ENCODE measurements at places on chromosomes 16 and 17.

DNA sequence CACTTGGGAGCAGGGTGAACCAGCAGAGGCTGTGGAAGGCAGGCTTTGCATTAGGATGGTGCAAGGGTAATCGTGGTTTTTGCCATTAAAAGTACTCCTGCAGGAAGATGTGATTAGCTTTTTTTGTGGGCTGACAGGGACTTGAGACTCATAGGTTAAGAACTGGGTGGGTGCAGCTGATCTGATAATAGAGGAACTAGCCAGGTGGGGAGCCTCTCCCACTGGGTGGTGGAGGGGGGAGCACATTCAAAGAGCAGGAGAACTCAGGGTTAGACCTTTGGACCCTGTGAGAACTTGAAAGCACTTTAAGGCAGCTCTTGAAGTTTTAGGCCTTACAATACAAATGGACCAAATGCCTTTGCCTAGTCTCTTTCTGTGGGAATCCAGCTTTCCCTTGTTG, 32.4 kb downstream of the CCL4 start:
- no peak for DNase-seq

DNA sequence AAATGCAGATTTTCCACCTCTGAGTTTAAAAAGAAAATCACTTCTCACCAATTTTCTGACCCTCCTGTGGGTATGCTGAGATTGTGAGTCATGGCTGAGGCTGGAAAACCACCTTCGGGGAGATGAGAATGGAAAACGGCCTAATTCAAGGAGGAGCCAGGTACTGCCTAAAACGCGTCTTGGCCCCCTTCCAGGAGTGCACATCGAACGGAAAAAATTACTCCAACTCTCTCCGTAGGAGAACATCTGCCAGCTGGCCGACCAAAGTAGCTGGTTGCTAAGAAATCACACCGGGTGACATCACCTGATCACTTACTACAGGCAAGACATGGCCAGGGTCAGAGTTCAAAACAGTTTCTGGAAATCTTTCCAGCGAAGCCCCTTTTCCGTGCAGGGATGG, 107.6 kb downstream of the ZNF423 start:
- no peak for DNase-seq

GRCh38 chr16:27029525-27029924, 37.2 kb upstream of the C16orf82 start:
- DNase-seq, result no peak

DNA sequence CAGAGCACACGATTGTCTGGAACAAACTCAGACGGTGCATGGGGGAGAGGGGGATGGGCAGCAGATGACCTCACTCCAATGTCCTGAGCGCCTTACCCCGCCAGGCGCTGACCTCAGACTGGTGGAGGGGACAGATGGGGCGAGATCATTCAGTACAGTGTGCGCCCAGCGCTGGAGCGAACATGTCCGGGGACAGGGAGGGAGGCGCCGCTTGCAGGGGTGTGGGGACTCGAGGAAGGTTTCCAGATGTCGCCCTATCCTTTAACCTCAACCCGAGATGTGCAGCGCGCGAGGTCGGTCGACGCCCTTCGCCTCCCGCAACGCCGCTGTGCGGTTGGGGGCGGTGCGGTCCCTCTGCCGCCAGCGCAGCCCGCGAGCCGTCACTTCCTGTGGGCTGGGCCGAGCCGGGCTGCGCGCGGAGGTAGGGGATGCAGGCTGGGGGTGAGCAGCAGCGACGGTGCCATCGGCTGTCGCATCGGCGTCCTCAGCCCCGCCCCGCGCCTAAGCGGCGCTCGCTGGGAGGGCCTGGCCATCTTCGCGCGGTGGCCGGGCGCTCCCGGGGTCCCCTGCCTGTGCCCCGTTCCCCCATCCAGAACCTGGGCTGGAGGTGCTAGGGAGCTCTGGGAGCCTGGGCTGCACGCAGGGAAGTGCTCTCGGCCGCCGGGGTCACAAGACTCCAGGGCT, 5.3 kb upstream of the CDR2L start:
- DNase-seq, result peak; percentile 93

GRCh38 chr17:11898526-11899235, 98.6 kb downstream of the ZNF18 start:
- DNase-seq, result no peak

DNA sequence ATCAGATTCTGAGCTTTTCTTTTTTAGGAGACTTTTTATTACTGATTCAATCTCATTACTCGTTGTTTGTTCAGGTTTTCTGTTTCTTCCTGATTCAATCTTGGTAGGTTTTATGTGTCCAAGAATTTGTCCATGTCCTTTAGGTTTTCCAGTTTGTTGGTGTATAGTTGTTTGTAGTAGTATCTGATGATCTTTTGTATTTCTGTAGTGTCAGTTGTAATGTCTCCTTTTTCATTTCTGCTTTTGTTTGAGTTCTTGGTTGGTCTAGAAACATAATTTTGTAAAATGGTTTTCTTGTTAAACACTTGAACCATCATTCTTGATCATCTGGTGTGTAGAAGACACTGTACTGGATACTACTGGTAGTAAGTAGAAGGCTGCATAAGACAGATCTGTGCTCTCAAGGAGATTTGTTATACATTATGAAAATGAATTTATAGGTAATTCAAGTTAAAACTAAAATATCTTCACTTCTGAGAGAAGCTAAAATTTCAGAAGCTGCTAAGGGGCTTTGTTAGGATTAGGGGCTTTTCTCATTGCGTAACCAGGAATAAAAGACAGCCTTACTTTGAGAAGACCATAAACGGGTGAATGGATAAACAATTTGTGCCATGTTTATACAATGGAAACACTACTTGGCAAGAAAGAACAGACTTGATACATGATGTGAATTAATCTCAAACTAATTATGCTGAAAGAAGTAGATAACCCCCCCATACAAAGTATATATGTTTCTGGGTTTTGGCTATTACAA, 44.0 kb downstream of the NSRP1 start:
- DNase-seq, result no peak

DNA sequence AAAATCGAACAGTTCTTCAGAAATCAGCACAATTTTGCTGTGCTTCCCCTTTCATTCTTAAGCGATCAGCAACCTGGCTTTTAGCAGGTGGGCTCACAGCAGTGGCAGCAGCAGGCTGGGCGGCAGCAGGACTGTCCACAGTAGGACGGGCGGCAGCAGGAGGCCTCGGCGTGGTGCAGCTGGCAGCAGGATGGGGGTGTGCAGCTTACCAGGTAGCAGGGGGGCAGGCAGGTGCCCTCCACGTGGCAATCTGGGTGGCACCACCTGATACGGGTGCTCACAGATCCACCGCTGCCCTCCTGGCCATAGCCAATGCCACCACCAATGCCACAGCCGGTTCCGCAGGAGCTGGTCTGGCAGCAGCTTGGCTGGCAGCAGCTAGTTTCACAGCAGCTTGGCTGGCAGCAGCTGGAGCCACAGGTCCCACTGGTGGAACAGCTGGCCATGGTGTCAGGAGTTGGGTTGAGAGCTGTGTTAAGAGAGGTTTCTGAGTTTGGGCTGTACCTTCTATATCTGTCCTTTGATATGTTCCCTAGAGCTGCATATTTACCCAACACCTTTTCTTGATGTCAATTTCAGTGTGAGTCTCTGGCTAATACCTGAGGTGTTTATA, at the start of gene KRTAP1-4:
Gene KRTAP1-4 (minus strand): TSS at position 563 of the 613 bp plus-strand sequence. CDS start 117 bp downstream, at position 446.
- DNase-seq, result no peak

- DNase-seq, result no peak
These were observed 36.7 kb downstream of the CMIP start for GRCh38 chr16:81481207-81481821.

DNA sequence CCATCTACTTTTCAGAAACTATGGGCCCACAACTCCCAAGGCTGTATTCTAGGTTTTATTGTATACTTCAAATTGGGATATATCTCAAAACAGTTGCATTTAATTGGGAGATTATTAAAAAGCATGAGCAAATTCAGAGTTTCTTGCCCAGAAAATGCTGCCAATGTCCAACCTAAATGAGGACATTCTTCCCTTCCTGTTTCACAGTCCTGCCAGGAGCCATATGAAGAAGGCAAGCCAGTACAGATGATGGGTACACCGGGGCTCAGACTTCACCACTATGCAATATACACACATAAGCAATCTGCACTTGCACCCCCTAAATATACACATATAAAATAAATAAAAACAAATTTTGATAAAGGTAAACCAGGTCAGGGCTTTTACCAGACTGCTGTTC, 34.0 kb upstream of the CBLN1 start:
- DNase-seq, result no peak

- DNase-seq, result no peak
These were observed 218.0 kb downstream of the C16orf95 start for GRCh38 chr16:87098976-87099720.

DNA sequence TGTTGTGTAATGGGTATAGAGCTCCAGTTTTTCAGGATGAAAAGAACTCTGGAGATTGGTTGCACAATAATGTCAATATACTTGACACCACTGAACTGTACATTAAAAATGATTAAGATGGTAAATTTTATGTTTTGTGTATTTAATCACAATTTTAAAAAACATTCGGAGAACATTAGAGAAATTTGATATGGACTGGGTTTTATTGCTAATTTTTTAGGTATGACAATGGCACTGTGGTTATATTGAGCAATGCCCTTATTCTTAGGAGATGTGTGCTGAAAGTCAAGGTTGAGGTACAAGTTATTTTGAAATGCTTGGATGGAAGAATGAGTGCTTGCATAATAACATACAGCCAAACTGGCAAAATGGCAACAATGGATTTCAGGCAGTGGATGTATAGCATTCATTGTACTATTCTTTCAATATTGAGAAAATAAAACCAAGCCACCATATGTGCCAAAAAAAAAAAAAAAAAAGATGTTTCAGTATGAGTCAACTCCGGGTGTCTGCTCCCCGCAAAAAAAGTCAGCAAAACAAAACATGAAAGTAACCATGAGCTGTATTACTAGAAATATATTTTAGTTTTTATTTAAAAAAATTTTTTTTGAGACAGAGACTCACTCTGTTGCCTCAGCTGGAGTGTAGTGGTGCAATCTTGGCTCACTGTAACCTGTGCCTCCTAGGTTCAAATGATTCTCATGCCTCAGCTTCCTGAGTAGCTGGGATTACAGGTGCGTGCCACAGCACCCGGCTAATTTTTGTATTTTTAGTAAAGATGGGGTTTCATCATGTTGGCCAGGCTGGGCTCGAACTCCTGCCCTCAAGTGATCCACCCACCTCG, 19.8 kb downstream of the HOXB1 start:
- peak; percentile 38 for DNase-seq

GRCh38 chr17:71398025-71398424, 722.8 kb upstream of the SOX9 start:
- no peak for DNase-seq

- no peak for DNase-seq
These were observed 2.2 kb downstream of the RASD1 start for GRCh38 chr17:17493986-17494466.

DNA sequence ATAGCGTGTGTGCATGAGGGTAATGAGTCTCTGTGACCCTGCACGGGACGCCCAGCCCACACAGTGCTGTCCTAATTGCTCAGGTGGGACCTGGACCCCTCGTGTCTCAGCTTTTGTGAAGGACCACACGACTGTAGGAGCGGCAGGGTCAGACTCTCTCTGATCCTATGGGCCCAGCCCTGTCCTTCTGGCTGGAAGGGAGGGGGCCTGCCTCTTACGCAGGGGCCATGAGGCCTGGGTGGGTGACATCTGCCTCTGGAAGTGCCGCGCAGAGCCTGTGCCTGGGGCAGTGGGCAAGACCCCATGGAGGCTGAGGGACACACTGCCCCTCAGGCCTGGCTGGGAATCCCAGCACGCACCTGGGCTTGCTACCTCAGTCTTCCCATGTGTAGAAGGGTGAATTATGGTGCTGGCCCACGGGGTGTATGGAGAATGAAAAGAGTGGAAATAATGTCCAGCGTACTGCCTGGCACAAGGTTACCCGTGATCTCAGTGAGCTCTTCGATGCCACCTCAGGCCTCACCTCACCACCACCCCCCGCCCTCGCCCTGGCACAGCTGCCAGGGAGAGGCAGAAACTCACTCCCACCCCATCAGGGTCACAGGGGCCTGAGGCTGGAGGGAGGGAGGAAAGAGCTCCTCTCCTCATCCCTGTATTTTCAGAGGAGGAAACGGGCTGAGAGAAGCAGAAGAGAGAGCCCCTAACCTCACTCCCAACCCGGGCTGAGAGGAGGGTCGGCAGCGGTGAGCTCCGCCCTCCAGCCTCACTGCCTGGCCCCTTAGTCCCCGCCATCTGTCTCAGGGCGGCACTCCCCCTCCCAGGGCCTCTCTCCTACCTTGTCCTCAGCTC, 27.1 kb upstream of the DBNDD1 start:
- no peak for DNase-seq

- DNase-seq, result no peak
These were observed 114.9 kb upstream of the CDH5 start for GRCh38 chr16:66251476-66252160.

- DNase-seq, result no peak
These were observed 38.9 kb downstream of the ARHGAP17 start for GRCh38 chr16:24976061-24976779.

GRCh38 chr16:87681981-87682570, 79.8 kb downstream of the JPH3 start:
- DNase-seq, result no peak

DNA sequence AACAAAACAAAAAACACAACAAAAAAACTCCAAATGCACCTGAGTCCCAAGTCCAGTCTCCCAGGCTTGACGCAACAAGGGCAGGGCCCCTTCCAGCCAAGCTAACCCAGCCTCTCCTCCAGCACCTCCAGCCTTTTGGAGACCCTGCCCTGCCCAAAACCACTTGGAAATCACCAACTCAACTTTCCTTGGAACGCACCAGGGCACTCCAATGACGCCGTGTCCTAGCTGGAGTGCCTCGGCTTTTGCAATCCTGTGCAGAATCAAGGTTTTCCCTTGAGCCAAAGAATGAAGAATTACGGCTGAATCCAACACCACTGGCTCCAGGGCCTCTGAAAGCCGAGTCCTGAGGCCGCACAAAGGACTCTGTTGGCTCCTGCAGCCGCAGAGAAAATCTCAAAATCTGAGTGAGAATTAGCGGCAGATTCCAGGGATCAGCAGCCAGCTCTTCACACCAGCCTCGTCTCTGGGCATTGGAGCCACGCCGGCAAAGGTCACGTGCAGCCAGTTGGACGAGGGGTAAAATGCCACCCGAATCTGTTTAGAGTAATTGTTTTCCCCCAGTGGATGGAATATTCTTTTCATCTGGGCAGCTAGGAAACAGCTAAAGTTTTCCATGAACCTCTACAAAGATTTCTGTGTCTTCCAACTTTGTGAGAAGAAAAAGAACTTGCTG, 9.7 kb upstream of the BAIAP2 start:
- no peak for DNase-seq

GRCh38 chr17:81345228-81346089, 49.8 kb upstream of the BAHCC1 start:
- no peak for DNase-seq

- DNase-seq, result no peak
These were observed 32.9 kb upstream of the SKAP1 start for GRCh38 chr17:48462946-48463345.
